ENCODE measurements at places on chromosomes 5 and 9.

GRCh38 chr5:8538821-8539220 is 669.9 kb downstream of the MTRR start:
- no peak for DNase-seq

GRCh38 chr9:26687421-26687820 is 205.2 kb downstream of the CAAP1 start:
- DNase-seq: no peak

DNA sequence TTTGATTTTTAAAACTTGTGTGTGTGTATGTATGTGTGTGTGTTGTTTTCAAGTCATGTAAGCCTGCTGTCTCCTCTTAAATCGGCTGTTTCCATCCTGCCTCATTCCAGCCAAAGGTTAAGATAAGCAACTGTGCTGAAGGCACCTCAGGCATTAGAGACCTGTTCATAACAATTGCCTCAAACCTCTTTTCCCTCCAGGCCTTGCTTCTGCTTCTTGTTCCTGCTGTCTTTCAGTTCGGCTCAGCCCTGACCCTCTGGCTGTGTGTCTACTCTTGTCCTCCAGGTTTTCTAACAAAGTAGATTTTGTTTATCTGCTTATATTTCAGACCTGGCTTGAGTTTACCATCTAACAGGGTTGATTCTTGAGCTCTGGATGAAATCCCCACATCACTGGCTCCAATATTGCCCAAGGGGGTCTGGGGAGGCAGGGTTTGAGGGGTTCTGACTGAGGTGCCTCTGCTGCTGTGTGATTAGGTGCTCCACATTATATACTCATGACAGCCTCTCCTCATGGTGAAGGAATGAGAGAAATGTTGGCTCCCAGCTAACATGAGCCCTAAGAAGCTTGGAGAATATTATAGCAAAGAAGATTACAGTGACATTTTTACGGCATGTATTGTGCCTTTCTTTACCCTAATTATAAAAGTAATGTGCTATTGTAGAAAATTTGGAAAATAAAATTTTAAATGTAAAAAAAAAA is 229.7 kb upstream of the PIK3R1 start:
- DNase-seq: no peak

DNA sequence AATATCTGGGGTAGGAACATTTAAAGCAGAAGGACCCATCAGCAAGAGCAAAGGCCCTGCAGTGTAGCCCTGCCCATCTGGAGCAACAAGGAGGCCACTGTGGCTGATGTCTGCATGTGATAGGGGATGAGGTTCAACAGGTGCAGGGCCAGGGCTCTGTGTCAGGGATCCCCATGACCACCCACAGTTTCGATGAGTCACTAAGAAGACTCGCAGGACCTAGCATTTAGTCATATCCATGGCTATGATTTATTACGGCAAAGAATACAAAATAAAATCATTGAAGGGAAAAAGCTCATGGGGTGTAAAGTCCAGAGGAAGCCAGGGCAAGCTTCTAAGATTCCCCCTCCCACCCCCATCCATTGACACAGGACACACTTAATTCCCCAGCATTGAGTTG is 188.6 kb downstream of the ADGRV1 start:
- no peak for DNase-seq

DNA sequence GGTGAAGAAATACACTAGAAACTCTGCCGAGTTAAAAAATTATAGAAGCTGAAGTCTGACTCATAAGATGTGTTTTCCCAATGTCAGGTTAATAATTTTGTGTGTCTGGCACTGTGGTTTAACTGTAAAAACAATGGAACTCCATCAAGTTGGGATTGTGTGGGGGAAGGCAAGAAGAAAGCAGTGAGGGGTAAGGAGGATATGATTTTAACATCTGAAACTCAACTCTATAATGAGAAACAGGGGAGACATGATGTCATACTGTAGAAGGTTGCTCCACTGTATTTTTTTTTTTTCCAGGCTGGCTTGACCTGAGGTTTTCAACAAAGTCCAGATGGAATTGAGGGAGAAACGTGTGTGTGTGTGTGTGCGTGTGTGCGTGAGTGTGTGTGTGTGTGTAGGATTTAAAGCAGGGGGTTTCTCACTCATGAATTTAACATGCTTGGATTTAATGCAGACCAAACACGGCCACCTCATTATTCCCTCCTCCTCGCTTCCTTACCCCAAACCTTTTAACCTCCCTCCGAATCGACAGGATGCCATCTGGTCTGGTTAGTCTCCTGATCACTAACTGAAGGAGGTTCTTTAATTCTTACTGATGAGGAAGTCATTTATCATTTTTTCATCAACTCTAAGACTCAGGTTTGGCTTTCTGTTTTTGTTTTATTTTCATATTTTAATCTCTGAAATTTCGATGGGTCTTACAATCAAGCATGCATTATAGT is 140.2 kb upstream of the LPAR1 start:
- no peak for DNase-seq

- no peak for DNase-seq
These were observed 38.5 kb downstream of the CYSTM1 start for GRCh38 chr5:140213370-140213983.

DNA sequence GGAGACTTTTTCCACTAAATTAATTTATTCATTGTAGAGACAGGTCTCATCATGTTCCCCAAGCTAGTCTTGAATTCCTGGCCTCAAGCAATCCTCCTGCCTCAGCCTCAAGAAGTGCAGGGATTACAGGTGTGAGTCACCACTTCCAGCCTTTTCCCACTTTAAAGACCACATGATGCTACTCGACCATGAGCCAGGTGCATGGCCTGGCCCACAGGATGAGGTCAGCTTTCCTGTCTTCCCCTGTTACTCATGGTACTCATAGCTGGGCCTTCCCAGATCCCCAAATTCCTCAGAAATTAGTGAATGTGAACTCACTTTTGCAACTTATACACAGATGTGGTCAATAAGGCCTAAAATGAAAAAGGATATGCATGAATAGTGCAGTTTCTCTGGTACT is 395.9 kb downstream of the SEMA5A start:
- no peak for DNase-seq

DNA sequence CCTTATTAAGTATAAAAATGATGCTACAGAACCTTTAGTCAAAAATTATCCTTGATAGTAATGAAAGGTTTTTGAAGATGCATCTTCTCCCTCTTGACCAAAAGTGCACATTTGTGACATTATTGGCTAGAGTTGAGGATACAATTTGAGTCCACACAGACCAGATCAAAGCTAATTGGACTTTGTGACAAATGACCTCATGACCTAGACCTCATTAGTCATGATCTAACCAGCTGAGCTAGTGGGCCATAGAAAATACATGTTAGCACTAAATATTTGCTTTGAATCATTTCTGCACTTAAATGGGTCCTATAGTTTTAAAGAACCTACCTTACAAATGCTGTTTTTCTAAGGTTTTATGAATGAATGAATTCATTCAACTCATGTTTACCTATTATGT is 182.1 kb downstream of the RFX3 start:
- DNase-seq: no peak

DNA sequence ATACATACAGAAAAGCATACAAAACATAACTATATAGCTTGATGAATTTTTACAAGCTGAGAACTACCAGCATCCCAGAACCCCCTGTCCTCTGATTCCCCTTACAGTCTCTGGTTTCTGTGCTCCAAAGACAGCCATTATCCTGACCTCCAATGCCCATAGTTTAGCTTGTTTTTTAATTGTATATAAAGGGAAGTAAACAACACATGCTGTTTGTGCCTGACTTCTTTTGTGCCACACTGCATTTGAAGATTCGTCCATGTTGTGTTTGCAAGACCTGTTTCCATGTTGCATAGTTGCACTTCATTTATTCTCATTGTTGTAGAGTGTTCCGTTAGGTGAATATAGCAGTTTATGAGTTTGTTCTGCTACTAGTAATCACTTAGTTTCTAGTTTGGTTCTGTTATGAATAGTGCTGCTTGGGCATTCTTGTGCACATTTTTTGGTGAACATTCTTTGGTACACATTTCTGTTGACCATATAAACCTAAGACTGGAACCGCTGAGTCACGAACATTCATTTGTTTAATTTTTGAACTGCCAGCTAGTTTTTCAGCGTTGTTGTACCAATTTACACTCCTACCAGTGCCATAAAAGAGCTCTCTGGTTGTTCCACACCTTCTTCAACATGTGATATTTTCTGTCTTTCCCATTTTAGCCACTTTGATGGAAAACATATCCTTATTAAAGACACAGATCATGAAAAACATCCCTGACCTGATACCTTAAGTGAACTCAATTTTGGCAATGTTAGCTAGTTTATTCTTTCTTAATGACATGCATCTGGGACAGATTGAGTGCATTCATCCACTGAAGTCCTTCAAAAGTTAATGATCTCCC is 78.1 kb upstream of the ANXA1 start:
- DNase-seq: no peak

DNA sequence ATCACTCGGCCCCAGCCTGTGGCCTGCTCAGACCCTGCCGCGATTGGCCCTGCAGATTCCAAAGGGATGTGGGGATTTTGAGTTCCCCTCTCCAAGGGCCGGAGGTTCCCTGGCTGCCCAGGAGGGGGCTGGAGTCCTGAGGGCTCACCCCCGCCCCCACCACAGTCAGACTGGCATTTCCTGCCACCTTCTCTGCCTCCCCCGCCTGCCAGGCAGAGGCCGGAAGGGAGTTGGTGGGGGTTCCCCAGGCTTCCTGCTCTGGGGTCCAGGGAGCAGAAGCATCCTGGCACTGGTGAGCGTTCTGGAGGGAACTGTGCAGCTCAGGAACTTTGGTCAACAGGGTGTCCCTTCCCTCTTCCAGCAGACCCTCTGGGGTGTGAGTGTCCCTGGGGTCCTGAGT is 70.6 kb downstream of the RXRA start:
- peak; percentile 15 for DNase-seq

- DNase-seq: no peak
These were observed 24.8 kb upstream of the DENND1A start for GRCh38 chr9:123954518-123955280.

DNA sequence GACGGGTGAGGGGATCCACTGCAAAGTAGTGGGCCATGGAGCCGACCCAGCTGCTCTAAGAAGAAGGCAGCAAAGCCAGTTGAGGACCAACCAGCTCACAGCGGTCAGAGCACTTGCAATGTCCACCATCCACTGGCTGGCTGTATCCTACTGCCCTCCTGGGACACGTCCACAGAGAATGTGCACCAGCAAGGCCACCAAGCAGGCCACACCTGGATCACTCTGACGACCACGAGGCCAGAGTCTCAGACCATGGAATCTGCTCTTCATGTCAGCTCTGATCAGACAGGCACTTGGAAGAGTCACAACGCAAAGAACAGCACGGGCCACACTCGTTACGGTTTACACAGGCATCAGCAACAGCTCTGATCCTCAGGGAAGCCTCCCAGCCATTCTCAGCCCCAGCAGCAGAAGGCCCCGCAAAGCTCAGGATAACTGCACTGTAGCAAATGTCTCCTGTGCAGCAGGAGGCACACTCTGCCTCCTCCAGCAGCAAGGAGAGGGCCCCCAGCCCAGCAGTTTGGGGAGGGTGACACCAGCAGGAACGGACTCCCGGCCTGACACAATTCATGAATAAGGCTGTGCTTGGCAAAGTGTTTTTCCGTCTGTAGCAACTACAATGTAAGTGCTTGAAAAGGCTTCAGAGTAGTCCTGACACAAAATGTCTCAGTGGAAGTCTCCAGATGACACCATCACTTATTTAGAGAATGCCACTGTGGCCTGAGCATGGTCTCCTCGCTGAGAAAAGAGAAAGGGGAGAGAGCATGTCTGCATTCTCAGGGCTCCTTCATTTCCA is 15.7 kb downstream of the SEMA4D start:
- DNase-seq: no peak

DNA sequence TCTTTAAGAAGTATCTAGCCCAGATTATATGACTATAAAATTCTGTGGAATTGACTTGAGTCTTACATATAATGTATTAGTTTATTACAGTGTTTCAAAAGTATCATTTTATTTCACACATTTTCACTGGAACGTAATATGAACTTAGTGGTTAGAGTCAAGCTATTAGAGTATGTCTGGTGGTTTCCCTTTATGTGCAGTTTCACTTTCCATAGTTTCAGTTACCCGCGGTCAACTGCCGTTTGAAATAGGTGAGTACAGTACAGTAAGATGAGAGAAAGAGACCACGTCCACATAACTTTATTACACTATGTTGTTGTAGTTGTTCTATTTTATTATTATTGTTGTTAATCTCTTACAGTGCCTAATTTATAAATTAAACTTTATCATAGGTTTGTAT is 50.5 kb downstream of the COMMD10 start:
- no peak for DNase-seq

DNA sequence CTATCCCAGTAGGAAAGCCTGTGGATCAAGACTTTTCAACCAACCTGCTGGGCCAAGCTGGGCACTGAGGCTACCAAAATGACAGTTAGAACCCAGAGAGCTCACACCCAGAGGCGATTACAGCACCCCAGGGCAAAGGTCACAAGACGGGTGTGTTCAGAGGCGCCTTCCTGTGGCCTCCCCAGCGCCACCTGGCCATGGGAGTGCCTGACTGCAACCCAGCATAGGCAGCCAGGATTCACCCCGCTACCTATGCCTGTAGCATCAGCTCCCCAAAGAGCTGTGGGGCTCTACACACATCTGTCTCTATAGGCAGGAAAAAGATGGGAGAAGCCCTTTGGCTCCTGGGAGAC is 33.5 kb downstream of the PDGFRB start:
- no peak for DNase-seq

DNA sequence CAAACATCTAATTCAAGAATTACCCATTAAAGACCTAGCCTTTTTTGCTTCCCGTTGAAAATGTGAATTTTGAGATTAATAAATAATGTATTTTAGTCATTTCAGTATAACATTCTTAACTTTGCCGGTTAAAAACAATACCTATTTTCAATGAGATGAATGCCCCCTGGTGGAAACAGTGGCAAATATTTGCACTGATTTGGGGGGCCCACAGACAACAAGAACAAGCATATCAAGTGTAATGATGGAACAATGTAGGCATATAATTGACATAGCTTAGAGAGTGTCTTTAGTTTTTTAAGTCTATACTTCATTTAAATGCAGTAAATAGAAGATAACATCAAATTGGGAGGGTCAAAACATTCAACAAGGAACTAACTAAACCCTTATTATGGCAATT is 111.9 kb downstream of the NTRK2 start:
- peak; percentile 5 for DNase-seq

- no peak for DNase-seq
These were observed 176.0 kb downstream of the TRIO start for GRCh38 chr5:14319102-14319501.

- DNase-seq: peak; percentile 40
These were observed 78.2 kb downstream of the CYFIP2 start for GRCh38 chr5:157343842-157344790.

All from stimulated activated CD4-positive, alpha-beta T cell treated with anti-CD3 and anti-CD28 coated beads, Interleukin-12 subunit alpha, Interleukin-12 subunit beta, amount 100 ng/mL, for 48 hours (primary cell).